ENCODE measurements at places on chromosomes 12 and 14.
A peak's percentile ranks its signal among the peaks of the same experiment; 100 is the strongest.

GRCh38 chr14:93430315-93431035, at the start of gene UNC79:
TSS of gene UNC79 (plus strand) at chr14:93430939. CDS start at chr14:93431030, 91 bp downstream.
- no peak for DNase-seq

DNA sequence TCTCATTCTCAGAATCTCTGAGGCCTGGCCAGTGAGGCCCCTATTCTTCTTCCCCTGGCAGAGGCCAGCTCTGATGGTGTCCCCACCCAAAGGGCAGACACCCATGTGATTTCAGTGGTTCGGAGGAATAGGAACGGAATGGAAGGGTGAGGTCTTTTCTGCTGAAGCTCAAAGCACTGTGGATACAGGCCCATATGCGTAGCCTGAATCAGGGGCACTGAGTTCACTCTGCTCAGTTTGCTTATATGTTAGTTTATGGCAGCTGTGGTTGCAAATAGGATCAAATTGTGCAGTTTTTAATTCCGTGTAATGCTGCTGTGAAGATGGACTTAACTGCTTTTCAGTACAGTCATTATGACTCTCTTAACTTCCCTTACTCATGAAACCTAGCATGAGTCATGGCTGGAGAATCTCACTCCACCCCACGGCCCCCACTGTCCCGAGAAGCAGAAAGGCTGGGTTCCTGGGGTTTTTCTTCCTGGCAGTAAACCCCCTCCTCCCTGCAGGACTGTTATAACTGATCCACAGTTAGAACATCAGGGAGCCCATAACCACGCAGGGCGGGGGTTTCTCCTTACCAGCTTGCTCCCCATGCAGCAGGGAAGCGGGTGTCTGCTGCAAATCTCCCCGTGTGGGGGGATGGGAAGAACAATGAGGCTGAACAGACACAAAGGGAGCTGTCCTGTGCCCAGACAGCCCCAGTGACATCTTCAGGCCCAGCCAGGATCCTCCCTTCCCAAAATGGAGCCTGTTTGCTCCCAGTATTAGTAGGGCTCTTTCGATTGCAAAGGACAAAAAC, 122.7 kb downstream of the SLC38A6 start:
- peak; percentile 87 for DNase-seq

DNA sequence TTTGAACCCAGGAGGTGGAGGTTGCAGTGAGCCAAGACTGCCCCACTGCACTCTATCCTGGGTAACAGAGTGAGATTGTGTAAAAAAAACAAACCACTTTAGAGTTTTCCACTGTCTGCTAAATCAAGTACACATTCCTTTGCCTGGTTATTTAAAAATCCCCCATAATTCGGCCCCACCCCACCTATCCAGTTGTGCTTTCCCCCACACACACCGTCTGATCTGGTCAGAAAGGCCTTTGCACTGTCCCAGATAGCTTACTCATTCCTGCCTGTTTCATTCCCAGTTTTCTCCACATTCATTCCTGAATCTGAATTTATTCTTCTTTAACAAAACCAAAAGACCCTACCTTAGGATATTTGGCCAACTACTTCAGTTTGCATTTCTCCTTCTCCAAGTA, 29.5 kb downstream of the NINJ2 start:
- no peak for DNase-seq

DNA sequence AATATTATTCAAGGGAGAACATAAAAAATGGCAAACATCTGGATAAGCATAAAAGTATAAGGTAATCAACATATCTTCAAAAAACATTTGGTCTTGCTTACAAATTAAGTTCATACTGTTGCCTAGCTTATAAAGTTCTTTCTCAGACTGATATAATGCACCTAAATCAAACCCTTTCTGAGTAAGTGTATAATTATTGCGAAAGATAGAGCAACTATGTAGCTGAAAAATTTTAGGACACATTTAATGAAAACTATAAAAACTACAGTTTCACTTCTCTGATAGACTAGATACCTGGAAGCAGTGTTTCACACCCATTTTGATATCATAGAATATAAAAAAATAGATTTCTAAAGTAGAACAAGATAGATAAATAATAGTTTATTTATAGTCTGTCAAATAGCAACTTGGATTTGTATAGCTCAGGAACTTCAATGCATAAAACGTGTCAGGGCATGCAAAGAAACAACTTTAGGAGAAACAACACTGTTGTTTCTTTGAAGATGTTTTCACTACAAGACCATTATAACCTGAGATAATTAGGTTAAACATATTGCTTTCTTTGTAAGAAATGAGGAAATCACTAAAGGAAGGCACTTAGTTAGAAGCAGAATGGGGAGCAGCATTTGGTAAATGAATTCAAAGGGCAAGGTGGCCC, 7.6 kb downstream of the CLECL1 start:
- no peak for DNase-seq

DNA sequence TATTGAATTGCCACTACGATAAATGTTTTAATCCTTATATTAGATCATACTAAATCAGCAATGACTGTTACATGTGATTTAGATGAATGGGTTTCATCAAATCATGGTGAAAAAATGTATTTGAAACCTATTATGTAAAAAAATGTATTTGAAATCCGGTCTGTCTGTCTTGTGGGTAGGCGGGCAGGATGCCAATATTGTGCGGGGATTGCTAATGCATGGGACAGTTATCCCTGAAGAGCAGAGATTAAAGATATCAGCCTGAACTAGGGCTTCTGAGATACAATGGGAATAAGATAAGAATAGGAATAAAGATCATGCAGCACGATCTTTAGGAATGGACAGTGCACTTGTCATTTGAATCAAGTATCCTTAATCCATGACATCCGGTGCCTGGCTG, 134.0 kb downstream of the PRKCH start:
- DNase-seq, result no peak

- no peak for DNase-seq
These were observed at the start of gene LTB4R for GRCh38 chr14:24310646-24311604. TSS of gene LTB4R (plus strand) at chr14:24311502. CDS start at chr14:24315652, 4,150 bp downstream.

DNA sequence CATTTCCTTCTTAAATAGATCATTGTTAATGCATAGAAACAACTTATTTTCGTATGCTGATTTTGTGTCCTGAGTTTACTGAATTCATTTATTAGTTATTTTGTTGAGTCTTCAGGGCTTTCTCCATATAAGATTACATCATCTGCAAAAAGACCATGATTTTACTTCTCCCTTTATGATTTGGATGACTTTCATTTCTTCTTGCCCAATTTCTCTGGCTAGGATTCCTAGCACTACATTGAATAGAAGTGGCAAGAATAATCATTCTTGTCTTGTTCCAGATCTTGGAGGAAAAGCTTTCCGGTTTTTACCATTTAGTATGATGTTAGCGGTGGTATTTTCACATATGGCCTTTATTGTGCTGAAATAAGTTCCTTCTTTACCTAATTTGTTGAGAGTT, 303.0 kb upstream of the RTL1 start:
- no peak for DNase-seq

DNA sequence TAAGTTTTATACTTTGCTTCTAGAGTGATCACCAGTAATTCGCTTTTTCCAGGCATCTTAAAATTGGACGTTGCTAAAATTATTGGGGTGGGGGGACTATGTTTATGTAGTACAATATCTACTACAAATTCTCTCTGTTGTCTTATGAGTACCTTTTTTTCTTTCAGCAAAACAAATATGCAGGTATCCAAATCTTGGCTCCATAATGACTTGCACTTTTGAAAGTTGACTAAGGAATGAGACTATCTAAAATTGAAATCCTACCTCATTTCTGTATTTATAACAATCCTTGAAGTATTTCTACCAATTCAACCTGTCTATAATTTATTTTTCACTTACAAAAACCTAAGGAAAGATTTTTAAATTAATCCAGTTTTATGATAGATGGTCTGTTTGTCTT, 2.4 kb downstream of the DYNC1H1 start:
- no peak for DNase-seq

DNA sequence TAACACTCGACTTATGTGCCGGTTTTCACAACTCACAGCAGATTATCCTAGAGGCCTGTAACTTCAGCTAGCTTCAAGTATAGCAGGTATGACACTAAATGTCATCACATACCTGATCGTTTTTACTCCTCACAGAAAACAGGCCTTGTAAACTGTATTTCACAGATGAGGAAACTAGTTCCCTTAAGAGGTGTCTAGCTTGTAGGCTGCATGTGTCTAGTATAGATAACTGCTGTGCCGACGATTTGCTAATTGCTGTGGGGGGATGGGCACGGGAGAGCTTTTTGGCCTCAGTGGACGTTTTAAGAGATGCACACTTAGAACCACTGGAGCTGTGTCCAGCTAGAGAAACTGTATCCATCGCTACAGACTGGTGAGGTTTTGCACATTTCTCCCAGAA, 78.8 kb downstream of the PAPOLA start:
- no peak for DNase-seq

DNA sequence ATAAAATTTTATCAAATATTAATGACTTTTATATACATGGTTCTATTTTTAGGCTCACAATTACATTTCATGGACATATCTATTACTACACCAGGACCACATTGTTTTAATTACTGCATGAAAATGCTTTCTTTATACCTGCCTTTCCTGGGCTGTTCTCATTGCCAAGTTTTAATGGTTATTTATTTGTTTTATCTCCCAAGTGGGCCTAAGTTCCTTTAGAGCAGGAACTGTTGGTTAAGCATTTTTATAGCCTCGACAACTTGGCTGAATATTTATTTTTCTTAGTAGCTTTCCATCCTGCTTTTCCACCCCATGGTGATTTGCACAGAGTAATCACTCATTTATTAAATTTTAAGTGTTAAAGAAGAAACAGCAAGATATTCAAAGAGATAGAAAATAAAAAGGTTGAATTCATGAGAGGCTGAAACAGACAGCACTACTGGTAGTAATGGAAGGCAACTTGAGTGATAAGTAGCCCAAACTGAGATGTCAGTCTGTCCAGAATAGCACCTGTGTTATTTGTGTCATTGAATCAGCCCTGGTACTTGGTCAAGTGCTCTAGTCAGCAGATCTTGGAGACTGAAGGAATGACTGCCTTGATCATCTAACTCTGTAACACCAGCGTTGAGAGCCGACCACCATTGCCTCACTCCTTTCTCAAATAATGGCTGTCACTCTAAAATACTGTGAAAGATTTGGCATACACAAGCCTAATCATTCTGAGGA, 119.1 kb upstream of the EGLN3 start:
- no peak for DNase-seq

GRCh38 chr12:70771581-70771980, 134.4 kb upstream of the PTPRB start:
- DNase-seq, result no peak

DNA sequence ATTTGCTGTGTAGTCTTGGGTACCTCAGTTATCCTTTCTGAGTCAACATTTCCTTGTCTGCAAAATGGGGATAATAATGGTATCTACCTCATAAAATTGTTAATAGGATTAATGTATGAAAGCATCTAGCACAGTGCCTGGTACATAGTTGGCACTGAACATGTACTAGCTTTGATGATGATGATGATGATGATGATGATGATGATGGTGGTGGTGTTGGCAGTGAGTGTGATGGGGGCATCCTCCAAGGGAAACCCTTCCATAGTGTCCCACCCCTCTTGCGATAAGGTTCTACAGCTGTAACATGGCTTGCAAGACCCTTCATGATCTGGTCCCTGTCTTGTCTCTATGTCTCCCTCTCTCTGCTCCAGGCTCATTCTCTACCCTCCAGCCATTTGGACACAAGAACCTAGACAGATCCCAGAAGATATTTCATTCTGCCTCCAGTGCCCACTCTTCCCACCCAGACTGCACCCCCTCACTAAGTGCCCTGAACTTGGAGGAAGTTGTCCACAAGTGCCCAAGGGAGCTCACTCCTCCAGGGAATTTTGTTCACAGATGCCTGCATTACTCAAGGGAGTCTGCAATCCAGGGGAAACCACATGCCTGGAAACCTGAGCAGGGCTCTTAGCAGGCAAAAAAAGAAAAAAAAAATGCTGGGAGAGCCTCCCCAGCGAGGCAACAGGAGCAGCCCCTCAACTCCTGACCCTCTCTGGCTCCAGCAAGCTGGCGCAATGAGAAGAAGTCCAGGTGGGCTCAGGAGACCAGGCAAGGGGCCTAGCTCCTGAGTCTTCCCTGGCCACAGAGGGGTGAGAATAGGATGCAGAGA, 10.1 kb upstream of the BDKRB1 start:
- no peak for DNase-seq

DNA sequence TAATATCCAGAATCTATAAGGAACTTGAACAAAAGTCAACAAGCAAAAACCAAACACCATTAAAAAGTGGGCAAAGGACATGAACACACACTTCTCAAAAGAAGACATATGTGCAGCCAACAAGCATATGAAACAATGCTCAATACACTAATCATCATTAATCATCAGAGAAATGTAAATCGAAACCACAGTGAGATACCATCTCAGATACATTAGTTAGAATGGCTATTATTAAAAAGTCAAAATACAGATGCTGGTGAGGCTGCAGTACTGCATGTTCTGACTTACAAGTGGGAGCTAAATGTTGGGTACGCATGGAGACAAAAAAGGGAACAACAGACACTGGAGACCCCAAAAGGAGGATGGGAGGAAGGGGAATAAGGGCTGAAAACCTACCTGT, 67.1 kb downstream of the BLTP3B start:
- DNase-seq, result no peak

DNA sequence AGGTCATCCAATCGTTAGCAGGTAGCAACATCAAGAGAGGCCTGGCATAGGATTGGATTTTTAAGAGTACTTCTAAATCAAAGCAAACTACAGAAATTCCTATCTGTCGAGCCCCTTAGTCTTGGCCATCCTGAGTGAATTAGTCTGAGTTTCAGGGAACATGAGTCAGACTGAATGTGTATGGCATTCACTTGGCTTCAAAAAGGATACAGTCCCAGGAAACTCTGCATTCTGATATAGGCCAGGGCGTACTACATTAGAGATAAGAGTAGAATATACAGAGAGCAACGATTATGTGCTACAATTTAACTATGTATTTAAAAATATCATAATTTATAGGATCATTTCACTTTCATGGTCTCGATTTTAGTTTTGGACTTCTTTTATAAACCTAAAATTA, 242.2 kb downstream of the SOX5 start:
- DNase-seq, result no peak

DNA sequence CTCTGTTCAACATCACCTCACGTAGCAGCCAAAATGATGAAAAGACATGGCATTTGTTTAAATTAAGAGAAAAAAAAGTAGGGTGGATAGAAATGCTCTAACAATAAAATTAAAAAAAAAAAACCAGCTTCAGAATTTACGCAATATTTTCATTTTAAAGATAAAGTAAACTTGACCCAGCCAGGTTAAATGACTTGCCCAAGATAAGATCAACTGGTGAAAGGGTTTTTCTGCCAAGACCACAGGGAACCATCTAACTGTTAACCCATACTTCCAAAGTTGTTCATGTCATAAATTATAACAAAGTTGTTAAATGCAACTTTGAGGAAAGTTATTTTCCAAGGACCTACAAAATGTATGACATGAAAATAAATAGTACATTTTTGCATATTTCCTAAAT, 129.6 kb upstream of the SOX5 start:
- no peak for DNase-seq
